ENCODE measurements at places on chromosomes 12 and 14.

DNA sequence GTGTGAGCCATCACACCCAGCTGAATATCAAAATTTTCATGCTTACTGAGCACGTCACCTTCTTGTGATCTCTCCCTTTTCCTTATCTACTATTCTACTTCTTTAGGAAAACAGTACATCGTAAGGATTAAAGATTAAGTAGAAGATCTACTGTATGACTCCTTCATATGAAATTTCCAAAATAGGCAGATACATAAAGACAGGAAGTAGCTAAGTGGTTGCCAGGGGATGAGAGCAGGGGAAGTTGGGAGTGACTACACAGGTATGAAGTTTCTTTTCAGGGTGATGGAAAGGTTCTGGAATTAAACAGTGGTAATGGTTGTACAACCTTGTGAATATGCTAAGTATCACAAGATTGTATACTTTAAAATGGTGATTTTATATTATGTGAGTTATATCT is 36.5 kb upstream of the CERS5 start:
- no peak for DNase-seq

- no peak for DNase-seq
Observed at GRCh38 chr14:51609955-51610283, 41.8 kb upstream of the FRMD6 start.

DNA sequence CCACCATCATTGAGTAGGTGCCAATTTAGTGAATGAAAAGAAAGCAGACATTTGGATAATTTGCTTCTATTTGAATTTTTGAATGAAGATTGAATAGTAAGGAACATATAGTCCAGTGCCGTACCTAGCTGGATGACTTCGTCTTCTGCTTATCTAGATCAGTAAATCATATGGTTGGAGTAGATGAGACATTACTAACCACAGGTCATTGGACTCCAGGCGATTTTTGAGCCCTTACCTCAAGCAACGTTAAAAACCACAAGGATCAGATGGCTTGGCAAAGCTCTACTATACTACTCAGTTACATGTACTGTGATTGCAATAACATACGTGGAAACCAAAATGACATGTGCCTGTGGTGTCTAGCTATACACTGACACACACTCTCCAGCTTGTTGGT is 1.7 kb upstream of the SPATS2 start:
- no peak for DNase-seq

GRCh38 chr14:24263848-24264247 is 871 bp upstream of the TGM1 start:
- DNase-seq = no peak

DNA sequence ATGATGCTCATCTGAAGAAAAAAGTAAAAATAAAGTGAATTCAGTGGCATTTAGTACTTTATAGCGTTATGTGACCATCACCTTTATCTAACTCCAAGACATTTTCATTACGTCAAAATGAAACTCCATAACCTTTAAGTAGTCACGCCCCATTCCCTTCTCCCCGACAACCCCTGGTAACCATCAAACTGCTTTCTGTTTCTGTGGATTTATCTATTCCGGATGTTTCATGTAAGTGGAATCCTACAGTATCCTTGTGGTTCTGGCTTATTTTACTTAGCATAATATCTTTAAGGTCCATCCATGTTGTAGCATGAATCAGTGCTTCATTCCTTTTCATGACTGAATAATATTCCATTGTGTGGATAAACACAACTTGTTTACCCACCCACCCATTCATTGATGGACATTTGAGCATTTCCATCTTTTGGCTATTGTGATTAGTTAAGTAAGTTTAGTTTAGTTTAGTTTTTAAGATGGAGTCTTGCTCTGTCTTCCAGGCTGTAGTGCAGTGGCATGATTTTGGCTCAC is 18.5 kb upstream of the MAP1LC3B2 start:
- no peak for DNase-seq
